ENCODE measurements at places on chromosomes 5 and 9.

DNA sequence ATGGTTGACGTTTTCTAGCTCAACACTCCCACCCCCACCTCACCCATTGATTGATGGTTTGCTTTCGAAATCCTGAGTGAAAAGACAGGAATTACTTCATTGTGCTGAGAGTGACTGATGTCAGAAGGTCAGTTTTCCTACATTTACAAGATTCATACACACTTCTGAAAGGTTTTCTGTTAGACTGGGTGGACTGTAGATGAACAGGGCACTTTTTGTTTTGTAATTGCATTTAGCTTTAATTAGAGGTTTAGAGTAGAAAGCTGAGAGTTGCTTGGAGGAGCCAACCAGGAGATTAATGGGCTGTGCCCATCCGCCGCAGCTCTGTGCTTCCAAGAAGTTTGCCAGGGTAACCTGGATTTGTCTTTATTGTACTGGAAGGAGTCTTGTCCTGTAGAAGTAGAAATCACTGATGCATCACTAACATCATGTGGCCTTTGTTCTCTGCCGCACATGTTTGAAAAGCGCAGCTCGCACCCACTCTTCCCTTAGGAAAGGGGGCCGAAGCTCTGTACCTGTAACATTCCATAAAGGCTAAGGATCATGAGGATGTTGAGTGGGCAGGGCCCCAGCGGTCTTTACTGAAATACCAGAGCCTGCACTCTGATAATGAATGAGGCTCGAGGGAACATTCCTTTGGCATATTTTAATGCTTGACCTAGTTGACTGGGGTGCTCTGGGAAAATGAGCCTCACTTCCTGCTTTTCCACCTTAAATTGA is 267.6 kb upstream of the DMRT1 start:
- DNase-seq = no peak

GRCh38 chr5:180439911-180440769 is 54.0 kb upstream of the CNOT6 start:
- DNase-seq = no peak

DNA sequence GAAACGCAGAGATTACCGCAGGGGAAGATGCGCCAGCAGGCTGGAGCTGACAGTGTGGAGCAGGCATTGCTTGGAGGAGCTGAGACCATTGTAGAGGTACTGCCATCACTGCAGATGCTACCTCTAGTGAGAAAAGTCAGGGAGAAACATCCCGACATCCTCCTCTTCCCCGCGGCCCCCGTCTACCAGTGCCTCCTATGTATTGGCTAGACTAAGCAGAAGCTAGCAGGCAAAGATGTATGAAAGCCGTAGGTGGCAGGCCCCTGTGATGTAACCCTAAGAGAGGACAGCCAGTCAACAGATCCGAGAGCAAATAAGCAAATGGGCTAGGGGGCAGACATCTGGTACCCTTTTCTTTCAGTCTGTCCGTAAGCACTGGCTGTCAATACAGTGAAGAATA is 115.5 kb upstream of the ACTBL2 start:
- DNase-seq = no peak

DNA sequence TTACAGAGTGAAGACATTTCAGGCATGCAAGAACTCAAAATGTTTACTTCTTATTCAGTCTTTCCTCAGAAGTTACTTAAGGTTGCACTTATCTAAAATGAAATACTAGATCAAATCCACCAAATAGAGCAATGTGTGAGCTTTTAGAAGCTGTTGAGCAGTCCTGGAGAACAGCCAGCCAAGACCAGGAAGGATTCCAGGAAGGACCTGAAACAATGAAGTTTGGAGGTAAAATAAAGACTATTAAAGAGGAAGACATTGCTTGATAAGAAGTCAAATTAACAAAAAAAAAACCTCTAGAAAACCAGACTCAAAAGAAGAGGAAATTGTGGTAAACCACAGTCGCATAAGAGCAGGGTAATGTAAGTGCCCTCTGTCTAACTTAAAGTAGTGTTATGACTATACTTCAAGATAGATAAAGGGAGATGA is 156.2 kb upstream of the S1PR3 start:
- no peak for DNase-seq

DNA sequence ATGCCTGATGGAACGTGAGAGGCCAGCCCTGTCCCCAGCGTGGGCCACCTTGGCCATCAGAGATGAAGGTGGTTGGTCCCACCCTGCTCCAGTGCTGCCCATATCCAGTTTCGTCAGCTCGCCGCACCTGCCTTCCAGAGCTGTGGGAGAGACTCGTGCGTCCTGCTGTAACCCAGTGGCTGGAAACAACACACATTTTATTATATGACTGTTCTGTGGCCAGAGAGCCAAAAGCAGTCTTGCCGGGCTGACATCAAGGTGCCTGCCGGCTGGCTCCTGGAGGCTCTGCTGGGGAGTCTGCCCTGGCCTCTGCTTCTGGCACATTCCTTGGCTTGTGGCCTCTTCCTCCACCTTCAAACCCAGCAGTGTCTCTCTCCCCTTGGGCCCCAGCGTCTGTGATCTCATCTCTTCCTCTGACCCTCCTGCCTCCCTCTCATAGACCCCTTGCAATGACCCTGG is 94.7 kb downstream of the RXRA start:
- no peak for DNase-seq

DNA sequence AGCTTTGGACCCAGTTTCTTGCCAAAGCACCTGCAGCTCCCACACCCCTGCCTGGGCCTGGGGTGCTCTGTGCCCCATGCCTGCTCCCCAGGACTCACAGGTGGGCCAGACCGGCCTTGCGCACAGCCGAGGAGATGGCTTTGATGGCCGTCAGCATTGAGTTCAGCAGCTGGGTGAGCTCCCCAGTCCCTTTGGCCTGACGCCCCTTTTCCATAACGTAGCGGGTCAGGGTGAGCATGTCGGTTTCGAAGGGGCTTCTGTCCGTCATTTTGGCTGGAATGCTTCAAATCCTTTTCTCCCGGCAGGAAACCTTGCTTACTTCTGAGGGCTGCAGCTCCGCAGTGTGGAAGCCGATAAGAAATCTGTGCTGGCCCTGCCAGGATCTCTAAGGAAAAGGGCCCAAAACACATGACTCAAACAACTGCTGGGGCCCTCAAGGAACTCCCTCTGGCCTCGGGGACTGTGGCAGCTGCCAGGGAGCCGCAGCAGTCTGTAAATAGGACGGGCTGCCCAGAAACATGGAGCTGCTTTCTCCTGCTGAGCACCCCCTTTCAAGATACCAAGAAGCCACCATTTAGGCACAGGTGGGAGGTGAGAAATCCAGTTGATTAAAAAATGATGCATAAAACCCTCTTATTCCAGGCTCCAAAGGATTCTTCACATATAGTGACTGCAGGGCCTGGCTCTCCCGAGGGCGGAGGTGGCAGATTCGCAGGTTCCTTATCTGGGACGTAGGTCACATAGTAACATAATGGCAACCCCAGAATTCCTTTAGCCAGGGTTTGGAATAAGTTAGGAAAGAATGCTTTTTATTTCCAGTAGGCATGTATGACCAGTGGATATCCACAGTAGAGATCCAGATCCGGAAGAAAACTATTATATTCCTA is at the start of gene FBP2:
FBP2 (minus strand) TSS at position 366 of the 887 bp plus-strand sequence; CDS start at position 268, 98 bp downstream.
- DNase-seq = no peak

DNA sequence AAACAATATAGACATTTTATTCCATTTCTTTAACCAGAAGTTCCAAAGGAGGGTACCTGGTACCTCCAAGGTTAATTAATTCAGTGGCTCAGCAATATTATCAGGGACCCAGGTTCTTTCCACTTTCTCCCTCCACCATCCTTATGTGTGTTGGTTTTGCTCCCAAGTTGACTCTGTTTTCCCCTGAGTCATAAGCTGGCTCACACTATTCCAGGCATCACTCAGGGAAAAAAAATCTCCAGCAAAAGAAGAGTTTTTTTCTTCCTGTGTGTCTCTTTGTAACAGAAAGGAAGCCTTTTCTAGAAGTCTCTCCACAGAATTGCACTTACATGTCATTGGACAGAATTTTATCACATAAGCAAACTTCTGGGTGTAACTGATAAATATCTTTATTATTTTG is 31.2 kb upstream of the GALNT10 start:
- no peak for DNase-seq

GRCh38 chr9:109831998-109832658 is 52.1 kb downstream of the PALM2AKAP2 start:
- DNase-seq = no peak

GRCh38 chr5:80541392-80541791 is 28.7 kb downstream of the ANKRD34B start:
- DNase-seq = no peak

- DNase-seq = no peak
Measured at GRCh38 chr9:34383904-34384303, 7.2 kb upstream of the MYORG start.

DNA sequence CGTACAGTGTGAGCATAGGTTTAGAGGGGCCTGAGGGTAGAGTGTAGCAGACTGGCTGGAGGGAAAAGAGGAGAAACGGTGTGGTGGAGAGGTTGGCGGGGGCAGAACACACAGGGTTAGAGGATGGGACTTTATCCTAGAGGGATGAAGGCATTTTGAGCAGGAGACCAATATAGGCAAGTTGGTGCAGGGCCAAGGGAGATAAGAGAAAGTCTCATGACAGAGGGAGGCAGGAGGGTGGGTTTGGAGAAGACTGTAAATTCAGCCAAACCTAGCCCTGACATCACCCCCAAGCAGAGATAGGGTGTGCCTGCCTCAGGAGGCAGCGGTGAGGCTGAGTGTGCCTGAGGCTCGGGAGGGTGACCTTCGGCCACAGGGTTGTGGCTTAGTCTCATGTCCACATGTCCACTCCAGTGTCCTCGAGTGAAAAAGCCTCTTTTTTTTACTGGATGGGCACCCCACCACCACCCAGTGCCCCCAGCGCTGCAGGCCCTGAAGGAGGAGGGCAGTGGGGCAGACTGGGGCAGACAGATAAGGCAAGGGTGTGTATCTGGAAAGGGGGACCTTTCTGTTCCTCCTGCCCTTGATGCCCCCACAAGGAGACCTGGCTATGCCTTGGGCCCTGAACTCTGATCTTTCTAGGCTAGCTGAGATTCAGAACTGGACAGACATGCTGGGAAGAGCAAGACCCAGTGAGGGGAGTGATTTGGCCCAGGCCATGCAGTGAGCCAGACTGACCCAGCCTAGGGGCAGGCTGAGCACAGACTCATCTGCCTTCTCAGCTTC is 108.7 kb downstream of the RGS3 start:
- DNase-seq = peak; percentile 23

DNA sequence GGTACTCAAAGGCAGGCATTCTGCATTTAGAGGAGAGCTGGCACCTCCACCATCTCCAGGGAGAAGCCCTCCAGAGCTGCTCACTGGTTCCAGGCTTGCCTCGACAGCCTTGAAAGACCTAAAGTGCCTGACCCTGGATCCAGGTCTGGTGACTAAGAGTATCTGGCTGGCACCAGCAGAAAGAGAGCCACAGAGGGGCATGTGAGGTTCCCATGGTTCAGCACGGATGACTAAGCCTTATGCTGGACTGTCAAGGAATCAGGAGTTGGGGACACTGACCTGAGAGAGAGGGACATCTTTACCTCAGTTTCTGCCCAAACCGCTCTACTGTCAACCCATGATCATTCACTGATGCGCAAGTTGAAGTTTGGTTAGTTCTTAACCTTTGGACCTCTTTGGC is 3.0 kb downstream of the ACTL7A start:
- DNase-seq = no peak

DNA sequence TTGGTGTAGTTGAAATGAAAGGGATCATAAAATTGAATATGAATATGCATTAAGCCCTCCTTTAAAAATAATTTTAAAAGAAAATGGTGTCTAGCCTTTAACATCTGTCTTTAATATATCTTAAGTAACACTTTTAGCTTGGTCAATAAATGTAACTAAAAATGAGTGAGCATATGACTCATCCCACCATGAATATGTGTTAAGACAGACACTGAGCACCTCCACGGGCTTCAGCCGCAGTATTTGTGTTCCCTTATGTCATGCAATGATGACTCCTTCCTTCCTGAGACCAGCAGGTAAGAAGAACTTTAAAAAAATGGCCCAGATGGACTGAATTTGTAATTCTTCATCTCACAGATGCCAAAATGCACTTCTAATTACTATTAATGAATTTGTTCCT is 563.2 kb downstream of the NR2F1-AS1 start:
- no peak for DNase-seq

DNA sequence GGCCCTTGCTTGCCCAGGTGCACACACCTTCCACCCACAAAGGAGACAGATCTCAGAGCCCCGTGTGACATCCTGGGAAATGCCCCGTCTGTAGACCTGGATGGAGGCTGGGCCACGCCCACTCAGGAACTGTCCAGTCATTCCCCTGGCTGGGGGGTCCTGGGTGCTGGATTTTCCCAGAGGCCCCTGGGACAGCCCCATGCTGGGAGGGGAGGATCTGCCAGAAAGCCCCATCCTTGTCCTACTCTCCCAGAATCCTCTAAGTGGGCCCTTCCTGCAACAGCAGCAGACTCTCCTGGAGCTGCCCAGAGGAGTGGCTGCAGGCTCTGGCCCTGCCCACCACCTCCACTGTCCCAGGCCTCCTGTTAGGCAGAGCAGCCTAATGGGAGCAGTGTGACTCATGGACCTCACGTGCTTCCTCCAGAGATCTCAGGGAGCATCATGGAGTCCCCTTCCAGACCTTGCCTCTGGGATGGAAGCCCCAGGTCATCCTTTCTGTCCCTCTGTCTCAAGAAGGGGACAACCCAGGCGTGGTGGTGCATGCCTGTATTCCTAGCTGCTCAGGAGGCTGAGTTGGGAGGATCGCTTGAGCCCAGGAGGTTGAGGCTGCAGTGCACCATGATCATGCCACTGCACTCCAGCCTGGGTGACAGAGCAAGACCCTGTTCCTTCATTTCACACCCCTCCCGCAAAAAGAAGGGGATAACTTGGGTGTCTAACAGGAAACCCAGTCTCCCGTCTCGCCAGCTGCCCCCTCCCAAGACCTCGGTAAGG is 51.7 kb downstream of the JADE2 start:
- DNase-seq = no peak

DNA sequence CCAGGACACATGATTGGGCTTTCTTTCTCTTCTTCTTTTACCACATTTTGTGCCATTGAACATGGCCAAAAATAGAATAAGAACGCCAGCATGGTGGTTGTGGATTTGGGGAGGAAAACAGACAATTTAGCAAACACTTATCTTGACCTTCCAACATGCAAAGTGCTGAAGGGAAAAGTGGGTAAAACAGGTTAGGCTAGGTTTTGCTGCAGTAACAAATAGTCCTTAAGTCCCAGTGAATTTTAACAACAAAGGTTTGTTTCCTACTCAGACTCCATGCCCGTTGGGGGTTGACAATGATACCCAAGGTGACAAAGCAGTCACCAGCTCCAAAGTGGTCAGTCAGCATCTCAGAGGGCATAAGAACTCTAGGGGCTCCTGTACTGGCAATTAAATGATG is 43.2 kb upstream of the STC2 start:
- DNase-seq = no peak

DNA sequence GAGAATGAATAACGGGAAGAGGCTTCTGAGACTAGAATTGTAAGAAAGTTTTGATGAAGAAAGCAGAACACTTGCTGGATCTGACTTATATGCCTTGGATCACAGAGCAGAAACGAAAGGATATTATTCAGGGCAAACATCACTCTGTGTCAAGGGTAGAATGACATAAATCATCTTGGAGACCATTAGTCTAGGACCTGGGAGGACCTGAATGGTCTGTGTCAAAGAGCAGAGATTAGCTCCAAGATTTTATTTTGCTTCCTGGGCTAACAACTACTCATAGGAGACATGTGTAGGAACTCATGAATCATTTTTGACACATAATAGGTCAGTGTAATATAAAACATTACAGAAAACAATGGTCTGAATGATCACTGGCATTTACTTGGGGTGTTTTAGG is 417.9 kb downstream of the SLCO4C1 start:
- no peak for DNase-seq

All from right forelimb (tissue), 1 donor.